ENCODE measurements at places on chromosomes 4 and X. TPM values are rescaled to one million over a fixed set of nuclear protein-coding genes. Genes with fewer than 3 reads are reported as not detected.

The CLRN2 gene
- not detected for polyA plus RNA-seq

The MID2 gene
- polyA plus RNA-seq, result 8.8 TPM

The TRIM60 gene
- not detected for polyA plus RNA-seq

The ARHGAP36 gene
- not detected for polyA plus RNA-seq

The CNKSR2 gene
- 0.65 TPM for polyA plus RNA-seq

The FABP2 gene
- not detected for polyA plus RNA-seq

The GAB3 gene
- polyA plus RNA-seq, result 0.28 TPM

Data from mammary epithelial cell (primary cell).